ENCODE measurements at places on chromosomes 11 and 22. TPM values are rescaled to one million over a fixed set of nuclear protein-coding genes. Genes with fewer than 3 reads are reported as not detected.

Gene LYVE1
- 41.5 TPM for total RNA-seq

Gene C11orf21
- not detected for total RNA-seq

Gene PES1
- 41.3 TPM for total RNA-seq

DNA sequence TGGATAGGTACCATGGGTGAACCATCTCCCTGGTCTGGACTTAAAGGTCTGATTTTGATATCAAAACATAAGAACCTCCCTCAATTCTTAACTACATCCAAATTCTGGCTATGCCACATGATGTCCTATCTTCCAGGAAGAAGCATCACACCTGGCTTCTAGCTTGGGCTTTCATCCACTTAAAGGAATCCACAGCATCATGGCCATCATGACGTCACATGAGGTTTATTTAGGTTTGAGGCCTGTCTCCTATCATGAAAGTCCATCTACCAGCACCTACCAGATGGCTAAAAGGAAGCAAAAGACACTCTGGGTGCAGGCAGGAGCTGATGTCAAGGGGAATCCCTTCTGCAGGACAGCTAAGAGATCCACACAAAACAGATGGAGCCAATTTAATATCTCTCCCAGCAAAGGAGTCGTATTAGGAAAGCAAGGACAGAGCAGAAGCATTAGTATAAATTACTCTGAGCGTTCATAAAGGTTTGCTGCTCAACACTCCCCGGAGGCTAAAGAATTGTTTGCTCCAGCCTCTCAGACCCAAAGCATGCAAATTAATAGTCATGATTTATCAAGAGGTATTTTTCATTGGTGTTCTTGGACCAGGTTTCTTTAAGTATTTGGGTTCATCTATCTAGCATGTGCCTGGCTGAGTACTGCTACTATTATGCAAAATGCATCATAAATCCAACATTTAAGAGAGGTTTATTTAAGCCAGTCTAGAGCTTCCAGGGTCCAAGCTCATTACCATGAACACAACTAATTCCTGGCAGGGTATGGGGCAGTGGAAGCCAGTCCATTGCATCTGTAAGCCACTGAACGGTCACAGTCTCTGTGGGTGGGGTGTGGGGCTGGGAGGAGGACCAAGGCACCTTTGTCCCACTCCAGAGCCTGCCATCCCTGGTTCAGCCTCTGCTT is 47.2 kb downstream of the GALNT18 start:
- no peak overlapping the region for H3K4me3 ChIP-seq
- peaks cover 86% of the 10 kb centered on the region for H3K4me1 ChIP-seq
- no peaks in the 10 kb centered on the region for H3K27me3 ChIP-seq
- DNase-seq: no peak

- no peaks in the 10 kb centered on the region for H3K4me1 ChIP-seq
- no peaks in the 10 kb centered on the region for H3K27me3 ChIP-seq
- no peak overlapping the region for H3K27ac ChIP-seq
- H3K36me3 ChIP-seq: no peaks in the 10 kb centered on the region
Observed at GRCh38 chr11:57399221-57399620, 8.8 kb upstream of the PRG2 start.

DNA sequence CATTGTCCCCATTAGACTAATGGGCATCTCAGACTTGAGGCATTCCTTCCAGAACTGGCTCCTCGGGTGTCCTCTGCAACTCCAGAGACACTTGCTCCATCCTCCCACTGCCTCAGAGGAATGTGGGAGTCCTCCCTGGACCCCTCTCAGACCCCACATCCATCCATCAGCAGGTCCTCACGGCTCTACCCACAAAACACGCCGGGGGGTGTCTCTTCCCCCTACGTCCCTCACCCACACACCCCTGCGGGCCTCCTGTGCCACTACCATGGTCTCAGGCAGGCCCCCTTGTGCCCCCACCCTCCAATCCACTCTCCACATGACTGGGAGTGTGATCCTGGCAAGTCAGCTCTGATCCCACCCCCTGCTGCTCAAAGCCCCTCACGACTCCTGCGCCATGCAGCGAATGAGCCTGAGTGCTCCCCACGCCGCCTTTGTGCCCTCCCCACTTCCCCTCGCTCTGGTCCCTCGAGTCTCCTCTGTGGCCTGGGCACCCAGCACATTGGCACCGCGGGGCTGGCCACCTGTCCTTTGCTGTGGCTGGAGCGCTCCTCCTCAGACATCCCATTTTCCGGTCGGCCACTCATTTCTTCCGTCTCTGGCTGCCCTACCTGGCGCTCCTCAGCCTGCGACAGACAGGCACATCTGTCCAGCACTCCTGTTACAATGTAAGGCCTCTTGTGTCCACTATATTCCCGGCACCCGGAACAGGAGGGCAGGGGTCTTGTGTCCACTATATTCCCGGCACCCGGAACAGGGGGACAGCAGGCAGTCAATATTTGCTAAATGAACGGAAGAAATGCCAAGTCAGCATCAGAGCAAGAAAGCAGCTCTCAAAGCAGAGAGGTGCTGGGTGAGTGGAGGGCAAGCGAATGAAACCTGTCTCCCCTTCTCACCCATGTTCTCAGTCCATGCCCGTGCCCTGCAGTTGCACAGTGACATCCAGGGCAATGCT is 14.2 kb upstream of the MOB2 start:
- H3K27me3 ChIP-seq: no peaks in the 10 kb centered on the region
- no peak overlapping the region for H3K4me3 ChIP-seq
- peak; percentile 48 for DNase-seq
- H3K4me1 ChIP-seq: peaks cover 53% of the 10 kb centered on the region
- no peaks in the 10 kb centered on the region for H3K36me3 ChIP-seq
- no peak overlapping the region for H3K27ac ChIP-seq

DNA sequence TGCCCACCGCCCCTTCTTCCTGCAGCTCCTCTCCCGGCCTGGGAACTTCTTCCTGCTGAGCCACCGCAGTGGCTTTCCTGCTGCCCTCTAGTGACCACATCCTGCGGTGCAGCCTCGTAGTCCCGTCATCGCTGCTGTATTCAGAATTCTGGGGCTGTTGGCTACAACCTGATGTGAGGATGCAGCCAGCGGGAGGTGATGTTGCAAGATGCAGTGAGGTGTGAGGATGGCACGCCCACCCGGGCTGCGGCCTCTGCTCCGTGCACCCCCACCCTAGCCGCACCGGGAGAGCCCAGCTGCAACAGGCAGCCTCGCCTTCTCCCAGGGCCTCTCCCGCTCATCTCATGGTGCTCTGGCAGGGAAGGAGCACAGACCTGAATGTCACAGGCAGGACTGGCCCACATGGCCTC is 10.1 kb downstream of the CHST1 start:
- no peak overlapping the region for H3K4me3 ChIP-seq
- no peaks in the 10 kb centered on the region for H3K36me3 ChIP-seq
- H3K4me1 ChIP-seq: no peaks in the 10 kb centered on the region
- peaks cover 16% of the 10 kb centered on the region for H3K27me3 ChIP-seq
- peak; percentile 84 for DNase-seq
- no peak overlapping the region for H3K27ac ChIP-seq

- DNase-seq: no peak
- H3K27me3 ChIP-seq: no peaks in the 10 kb centered on the region
- no peaks in the 10 kb centered on the region for H3K36me3 ChIP-seq
- no peaks in the 10 kb centered on the region for H3K4me1 ChIP-seq
- H3K27ac ChIP-seq: no peak overlapping the region
Observed at GRCh38 chr11:90493379-90493778, 270.5 kb upstream of the CHORDC1 start.

Data from sigmoid colon (tissue), 7 donors.